ENCODE measurements at places on chromosomes 4 and X. TPM values are rescaled to one million over a fixed set of nuclear protein-coding genes. Genes with fewer than 3 reads are reported as not detected.

BMX gene
- total RNA-seq: 1.7 TPM

CXCL11 gene
- not detected for total RNA-seq

RAI2 gene
- total RNA-seq: 15.9 TPM

FAM47E gene
- 3.3 TPM for total RNA-seq

DNA sequence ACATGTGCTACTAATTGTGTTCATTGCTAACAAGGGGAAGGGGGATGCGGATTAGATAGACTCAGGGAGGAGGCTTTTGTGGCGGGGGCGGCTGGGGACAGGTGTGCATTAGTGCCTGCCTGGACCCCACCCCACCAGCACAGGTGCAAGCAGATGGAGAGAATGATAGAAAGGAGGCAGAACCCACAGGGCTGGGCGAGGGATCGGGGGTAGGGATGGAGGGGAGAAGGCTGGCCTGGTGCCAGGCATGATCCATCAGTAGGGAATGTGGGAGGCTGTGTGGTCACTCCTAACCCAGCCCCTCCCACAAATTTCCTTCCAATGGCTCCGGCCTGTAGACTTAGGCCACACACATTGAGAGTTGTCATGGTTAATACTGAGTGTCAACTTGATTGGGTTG, 30.5 kb upstream of the CRMP1 start:
- DNase-seq: peak; percentile 71

DNA sequence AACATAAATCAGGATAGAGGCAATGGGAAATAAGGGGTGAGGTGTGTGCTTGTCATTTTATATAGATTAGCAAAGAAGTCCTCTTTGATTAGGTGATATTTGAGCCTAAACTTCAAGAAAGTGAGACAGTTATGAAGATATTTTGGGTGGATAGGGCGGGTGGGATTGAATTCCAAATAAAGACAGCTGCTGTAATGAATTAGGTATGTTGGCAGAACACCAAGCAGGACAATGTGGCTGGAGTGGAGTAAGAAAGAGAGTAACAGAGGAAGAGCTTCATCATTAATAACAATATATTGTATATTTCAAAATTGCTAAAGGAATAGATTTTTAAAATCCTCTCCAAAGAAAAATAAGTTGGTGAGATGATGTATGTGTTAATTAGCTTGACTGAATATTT, 91.0 kb upstream of the CENPE start:
- no peak for DNase-seq

DNA sequence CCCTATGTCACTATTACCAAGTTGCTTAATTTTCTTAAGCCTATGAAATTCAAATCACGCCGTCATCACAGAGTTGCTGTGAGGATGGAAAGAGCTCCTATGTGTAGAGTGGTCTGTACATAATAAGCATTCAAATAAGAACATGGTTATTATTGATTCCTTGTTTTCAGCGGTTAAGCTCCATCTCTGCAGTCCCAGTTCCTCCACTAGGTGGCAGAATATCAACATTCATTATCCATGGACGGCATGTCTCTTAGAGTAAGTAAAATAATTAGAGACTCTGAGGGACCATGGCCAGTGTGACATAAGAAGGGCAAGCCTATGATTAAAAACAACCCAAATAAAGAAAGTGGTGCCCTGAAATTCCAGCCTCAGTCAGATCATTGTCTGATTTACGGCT, 132.5 kb upstream of the NHS start:
- DNase-seq: no peak

- DNase-seq: no peak
Observed at GRCh38 chr4:86924811-86925210, 10.0 kb upstream of the AFF1 start.

GRCh38 chrX:24131476-24131875, 18.1 kb upstream of the ZFX start:
- DNase-seq: no peak

GRCh38 chrX:111506826-111507225, 4.6 kb upstream of the SERTM2 start:
- DNase-seq: no peak

GRCh38 chr4:132572210-132572609, 576.9 kb upstream of the PCDH10 start:
- no peak for DNase-seq

DNA sequence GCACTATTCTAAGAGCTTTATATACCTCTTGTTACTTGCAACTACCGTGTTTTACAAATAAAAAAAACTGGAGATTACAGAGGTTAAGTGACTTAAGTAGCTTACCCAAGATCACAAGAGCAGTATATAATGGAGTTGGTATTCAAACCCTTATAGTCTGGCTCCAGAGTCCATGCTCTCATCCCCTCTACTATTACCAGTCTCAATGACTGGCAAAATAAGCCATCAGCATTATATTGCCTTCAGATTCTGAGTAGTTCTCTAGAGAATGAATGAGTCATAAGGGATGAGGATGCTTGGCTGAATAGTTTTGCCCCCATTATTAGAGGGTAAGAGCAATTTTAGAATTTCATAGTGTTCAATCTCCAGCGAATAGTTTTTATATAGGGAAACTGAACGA, 170.1 kb upstream of the ATOH1 start:
- no peak for DNase-seq
